Activated naive CD8-positive, alpha-beta T cell treated with anti-CD3 and anti-CD28 coated beads for 36 hours (primary cell): ENCODE measurements at places on chromosomes 12 and 14.

- DNase-seq = no peak
Measured at GRCh38 chr12:108665608-108666202, 32.0 kb upstream of the SELPLG start.

DNA sequence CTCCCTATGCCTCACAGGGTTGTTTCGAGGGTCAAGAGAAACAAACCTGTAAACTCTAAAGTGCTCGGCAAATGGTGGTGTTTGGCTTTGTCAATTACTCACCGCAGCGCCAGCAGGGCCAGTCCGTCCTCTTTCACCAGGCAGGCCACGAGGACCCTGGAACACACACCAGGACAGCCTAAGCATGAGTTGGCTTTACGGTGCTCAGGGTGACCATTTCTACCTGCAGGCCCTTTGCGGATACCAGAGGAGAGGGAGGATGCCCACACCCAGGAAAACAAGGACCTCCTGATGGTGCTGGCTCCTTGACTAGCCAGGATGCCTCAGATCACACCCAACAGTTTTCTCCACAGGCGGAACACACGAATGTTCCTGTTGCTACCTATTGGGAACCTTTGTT is 11.5 kb downstream of the COL2A1 start:
- DNase-seq = no peak

DNA sequence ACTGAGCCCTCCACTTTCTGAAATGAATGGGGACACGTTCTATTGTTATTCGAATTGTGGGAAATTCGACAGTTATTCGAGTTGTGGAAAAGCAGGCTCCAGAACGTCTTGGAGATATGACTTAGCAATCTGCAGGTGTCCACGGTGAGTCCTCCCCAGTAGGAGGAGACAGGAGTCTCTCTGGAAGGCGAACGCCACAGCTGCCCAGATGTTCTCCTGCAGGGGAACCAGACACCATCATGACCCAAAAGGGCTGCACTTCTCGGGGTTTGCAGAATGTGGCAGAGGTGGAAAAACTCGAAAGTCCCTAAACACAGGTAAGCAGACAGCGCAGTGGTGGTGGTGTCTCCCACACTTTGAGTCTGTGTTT is 363.6 kb upstream of the SFSWAP start:
- DNase-seq = no peak

DNA sequence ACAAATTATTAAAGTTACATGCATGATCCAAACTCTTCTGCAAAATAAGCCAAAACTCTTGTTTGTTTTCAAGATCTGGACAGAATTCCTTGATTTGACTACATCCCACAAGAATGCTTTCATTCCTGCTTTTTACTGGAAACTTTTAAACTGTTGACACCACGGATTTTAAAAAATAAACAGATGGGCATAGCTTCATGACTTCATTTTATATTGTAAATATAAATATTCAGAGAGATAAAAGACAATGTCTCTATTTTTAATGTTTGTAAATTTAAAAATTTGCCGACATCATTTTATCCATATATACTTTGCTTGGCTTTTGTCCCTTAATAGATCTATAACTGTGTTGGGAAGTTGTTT is 134.3 kb upstream of the DCN start:
- DNase-seq = no peak

GRCh38 chr12:71782017-71782416 is 27.4 kb downstream of the RAB21 start:
- no peak for DNase-seq

DNA sequence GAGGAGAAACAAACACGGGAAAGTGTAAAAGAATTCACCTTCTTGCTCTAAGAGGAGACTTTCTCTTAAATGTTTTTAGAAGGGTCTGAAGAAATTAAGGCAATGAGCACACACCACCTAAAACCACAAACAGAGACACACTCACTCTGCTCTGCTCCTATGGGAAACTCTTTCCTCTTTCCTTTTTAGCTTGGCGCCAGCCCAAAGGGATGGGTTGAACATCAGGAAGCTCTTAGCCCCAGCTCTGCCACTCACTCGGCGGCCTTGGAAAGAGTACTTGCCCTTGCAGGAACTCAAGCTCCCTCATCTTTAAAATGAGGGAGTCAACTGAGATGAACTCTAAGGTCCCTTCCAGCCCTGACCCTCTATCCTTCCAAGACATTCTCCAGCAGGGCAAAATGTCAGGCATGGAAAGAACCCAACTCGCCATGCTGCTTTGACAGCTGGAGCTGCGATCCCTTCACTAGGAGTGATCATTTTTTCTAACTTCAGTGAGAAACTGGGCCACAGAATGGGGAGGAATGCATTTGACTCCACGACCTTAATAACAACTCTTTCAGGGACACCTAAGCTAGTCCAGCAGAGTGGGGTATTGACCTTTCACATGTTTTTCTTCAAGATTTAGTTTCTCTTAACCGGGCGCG is 980 bp upstream of the RNASE8 start:
- DNase-seq = no peak

DNA sequence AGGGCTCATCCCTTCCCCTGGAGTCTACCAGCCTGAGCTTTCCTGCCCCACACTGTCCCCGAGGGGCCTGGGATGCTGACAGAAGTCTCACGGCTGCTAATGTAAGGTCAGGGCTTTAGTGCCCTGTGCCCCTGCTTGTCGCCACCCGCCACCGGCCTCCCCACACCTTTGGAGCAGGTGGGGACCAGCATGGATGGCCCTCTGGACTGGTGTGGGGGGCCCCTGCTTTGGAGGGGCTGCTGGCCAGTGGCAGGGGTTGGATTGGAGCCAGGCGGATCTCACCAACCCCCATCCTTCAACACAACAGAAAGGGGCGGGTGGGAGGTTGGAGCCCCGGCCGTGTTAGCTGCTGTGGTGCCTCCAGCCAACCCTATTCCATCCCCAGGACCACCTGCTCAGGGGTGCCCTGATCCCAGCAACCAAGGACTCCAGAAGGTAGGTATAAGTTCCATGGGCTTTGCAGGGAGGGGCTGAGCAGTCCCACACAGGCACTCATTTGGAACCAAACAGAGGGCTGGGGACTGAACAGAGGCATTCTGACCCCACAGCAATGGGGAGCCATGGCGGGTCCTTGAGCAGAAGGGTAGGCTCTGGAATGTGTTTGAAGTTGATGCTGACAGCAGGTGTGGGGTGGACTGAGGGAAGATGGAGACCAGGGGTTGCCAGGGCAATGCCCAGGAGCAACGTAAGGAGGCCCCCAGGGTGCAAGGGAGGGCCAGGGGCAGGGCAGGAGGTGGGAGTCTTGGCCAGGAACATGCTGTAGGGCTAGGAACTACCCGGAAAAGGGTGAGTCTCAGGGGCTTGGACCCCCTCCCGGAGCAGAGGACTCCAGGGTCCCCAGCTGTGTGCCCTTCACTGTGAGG is 145.1 kb upstream of the C14orf180 start:
- DNase-seq = no peak

GRCh38 chr12:51862947-51863346 is 14.4 kb upstream of the FIGNL2 start:
- DNase-seq = no peak

GRCh38 chr12:50746431-50746830 is 17.5 kb upstream of the ATF1 start:
- DNase-seq = no peak

- DNase-seq = no peak
Measured at GRCh38 chr14:50008562-50008961, 107.8 kb downstream of the VCPKMT start.

DNA sequence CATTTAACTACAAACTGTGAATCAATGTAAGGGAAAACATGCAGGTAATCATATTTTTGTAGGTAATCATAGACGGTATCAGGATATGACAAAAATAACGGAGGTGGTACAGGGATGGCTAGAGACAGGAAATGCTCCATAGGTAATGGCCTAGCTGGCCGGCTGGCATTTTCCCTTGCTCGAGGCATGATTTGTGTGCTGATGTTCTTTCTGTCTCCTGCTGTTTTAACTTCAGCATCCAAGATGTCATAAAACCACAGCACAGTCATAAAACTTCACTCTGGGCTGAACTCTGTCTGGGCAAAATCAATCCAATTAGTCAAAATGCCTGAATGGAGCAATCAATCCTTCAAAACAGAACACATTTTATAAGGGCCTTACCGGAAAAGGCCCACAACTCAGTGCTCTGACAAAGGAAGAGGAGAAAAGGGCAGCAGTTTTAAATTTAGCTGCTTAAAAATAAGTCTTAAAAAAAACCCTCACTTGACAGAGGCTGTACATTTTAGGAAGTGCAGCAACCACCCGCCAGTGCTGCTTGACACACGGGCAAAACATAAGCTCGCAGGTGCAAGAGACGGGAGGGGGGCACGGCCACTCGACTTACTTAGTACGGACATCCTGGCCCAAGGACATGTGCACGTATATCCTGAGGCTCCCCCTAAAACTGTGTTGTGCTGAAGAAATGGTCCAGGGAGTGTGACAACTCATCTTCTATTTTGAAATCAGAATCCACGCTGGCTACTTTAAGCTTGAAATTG is 40.5 kb upstream of the GPR68 start:
- no peak for DNase-seq

GRCh38 chr12:27331927-27332324 is 710 bp upstream of the BMAL2 start:
- no peak for DNase-seq

GRCh38 chr14:88195676-88196075 is 127.4 kb downstream of the KCNK10 start:
- DNase-seq = no peak

- no peak for DNase-seq
Measured at GRCh38 chr14:96602186-96602585, 100.0 kb downstream of the PAPOLA start.
